NCI-H510A (cell line): ENCODE measurements at places on chromosomes 3 and 15.
A peak's percentile ranks its signal among the peaks of the same experiment; 100 is the strongest.

DNA sequence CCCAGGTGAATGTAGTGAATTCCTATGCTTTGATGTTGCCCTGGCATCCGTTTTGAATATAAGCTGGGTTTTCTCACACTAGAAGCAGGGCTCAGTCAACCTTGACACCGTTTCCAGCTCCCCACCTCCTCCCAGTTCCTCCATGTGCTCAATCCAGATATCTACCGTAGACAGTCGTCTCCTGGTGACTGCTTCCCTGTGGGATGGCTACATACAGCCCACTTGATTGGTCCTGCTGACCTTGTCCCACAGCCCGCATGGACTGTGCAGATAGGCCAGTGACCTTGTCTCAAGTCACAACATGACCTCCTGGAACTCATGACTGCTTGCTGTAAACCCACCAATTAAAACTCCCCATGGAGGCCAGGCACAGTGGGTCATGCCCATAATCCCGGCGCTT, 8.1 kb downstream of the SEMA7A start:
- DNase-seq = no peak

- DNase-seq = no peak
These were observed 3.0 kb downstream of the CCR9 start for GRCh38 chr3:45889337-45889736.

DNA sequence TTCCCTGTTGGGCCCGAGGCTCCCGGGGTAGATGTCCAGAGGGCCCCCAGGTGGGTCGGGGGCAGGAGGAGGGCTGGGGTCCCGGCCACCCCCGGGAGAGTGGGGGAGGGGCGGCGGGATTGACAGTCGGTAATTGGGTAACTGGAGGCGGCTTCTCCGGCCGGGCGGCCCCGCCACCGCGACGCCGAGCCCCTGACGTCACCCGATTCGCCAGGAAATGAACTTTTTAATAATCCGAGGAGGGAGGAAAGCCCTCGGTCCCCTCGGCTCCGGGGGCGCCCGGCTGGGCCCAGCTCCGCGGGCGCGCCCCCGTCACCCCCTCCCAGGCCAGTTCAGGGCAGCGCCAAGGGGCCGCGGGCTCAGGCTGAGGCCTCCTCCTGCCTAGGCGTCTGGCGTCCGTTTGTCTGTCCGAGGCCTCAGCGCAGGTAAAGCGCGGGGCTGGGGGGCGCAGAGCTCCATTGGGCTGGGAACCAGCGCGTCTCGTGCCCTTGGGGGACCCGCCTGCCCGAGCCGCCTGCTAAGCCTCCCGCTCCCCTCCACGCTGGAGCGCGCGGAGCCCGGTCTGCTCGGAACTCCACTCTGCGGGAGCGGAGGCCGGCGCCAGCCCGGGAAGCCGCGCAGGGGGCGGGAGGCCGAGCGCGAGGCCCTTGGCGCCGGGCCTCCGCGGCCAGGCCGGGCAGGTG, 3.9 kb downstream of the GATA2 start:
- peak; percentile 14 for DNase-seq

GRCh38 chr3:78322780-78323179, 1282.9 kb downstream of the ROBO2 start:
- DNase-seq = no peak

GRCh38 chr15:29309139-29309538, 39.5 kb upstream of the NSMCE3 start:
- no peak for DNase-seq

GRCh38 chr15:39857132-39857531, 62.9 kb downstream of the GPR176 start:
- no peak for DNase-seq

GRCh38 chr3:133757701-133758567, 11.7 kb downstream of the TF start:
- DNase-seq = no peak

DNA sequence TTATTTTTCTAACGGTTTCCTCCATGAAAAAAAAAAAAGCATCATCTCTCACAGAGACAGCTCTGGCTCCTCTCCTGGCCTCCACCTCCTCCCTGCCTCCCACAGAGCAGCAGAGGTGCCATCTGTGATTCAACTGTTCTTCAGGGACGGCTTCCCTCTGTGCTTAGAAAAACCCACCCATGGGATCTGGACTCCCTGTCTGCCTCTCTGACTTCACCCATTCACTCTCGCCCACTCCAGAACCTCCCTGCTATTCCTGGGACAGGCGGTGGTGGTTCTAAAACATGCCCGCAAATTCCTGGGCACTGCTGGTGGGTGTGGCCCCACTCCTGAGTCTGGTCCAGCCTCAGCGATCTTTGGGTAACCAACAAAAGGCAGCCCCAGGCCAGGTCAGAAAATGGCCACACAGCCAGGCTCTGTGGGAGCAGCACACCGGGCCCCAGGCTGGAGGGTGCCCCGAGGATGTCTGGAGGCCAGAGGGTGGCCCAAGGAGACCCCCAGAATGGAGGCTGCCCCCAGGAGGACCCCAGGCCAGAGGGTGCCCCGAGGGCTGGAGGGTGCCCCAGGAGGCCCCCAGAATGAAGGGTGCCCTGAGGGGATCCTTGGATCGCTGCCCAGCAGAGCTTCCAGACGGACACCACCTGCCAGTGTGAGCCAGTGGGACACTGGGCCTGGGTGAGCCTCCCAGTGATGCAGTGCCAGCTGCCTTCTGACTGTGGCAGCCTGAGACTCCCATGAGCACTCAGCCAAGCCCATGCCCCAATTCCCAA, 2.6 kb upstream of the CHST13 start:
- no peak for DNase-seq

DNA sequence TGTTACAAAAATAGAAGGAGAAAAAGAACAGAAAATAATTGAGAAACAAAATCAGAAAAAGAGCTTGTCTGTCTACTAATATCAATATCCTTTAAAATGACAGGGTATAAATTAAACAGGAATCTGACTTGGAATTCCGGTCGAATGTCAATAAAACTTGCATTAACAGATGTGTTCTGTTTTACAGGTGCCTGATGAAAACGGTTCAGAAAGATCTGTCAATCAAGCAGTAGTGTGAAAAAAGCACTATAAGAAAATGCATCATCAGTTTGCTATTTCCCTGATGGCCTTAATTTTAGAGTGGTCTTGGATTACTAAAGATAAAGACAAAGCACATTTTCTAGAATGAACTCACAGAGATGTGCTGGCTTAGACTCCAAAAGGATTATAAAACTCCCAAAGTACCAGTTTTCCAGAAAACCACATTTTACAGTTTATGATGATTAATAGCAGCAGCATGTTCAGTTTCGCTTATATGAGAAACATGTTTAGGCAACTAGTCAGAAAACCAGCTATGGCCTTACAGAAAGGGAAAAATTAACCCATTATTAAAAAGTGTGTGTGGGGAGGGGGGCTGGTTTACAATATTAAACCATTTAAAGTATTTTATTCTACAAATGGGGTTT, 8.2 kb upstream of the C3orf38 start:
- no peak for DNase-seq

DNA sequence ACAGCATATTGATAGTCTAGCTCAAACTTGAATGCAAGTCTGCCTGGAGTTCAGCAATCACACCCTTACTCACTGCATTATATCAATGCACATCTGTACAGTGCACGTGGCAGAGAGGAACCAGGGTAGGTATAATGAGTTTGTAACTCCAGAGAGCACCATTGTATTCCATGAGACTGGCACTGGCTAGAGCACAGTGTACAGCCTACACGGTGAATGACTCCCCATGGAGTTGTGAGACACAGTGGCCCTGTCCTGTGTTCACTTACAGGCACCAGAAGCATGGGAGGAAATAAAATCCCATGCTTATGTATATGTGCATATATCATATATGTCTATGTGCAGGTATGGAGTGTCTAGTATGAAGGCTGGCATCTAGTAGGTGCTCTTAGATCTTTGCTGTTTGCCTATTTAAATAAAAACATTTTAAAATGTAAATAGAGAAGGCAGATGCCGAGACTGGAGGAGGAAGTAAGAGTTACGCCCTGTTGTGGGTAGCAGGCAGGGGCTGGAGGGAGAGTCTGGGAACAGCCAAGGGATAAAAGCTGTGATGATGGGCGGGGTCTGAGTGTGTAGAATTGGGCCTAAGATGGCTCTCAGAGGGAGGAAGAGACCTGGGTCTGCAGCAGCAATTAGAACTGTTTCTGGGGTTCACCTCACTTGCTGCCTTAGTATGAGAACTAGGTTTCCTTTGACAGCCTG, 360.7 kb upstream of the ICE2 start:
- no peak for DNase-seq

GRCh38 chr3:177320765-177321247, 123.5 kb upstream of the TBL1XR1 start:
- DNase-seq = no peak

DNA sequence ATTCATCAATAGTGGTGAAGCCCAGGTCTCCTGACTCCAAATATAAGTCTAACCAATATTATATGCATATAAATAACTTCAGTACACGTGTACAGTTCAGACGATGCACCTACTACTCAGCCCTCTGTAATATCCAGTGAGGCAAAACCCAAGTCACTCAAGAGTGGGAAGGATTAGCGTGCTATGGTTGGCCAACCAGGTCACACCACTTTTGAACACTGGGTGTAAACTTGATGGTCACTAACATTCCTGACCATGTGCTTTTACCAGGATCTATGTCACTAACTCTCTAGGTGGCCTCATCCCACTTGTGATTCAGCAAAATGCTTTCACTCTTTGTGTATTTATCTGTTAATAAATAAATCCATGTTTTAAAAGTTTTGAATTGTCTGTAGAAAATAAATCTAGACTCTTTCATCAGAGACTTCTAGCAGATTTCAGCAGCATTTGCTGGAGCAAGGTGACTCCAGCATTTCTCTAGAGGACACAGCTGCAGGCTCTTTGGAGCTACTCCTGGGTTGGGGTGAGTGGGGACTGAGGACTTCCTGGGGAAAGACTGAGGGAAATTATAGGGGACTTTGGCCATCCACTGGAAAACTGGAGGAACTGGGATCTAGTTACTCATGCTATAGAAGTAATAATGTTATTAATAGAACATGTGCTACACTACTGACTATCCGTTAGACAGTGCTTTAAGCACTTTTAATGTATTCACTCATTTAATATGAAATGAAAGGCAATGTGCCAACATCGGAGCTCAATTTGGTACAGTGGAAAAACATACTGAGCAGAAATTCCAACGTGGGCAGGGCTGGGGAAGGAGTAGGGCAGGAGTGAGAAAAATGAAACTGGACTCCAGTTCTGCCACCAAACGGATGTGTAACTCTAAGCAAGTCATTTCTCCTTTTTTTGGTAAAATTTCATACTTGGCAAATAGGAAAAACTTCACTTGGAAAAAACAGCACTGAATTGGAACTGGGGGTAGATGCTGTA, 97.9 kb downstream of the RORA start:
- DNase-seq = no peak
